ENCODE measurements at places on chromosomes 6 and 20.

GRCh38 chr20:56826306-56826704 lies 197.2 kb downstream of the TFAP2C start:
- no peak for DNase-seq

- no peak for DNase-seq
Observed at GRCh38 chr6:17932330-17932852, 55.0 kb downstream of the KIF13A start.

GRCh38 chr6:43669050-43669921 lies 18.3 kb downstream of the MRPS18A start:
- DNase-seq: no peak

GRCh38 chr20:63536997-63537524 lies at the start of gene PTK6:
Gene PTK6, minus strand, starts transcription at chr20:63537376. Its CDS starts 62 bp downstream, at chr20:63537314.
- peak; percentile 14 for DNase-seq

DNA sequence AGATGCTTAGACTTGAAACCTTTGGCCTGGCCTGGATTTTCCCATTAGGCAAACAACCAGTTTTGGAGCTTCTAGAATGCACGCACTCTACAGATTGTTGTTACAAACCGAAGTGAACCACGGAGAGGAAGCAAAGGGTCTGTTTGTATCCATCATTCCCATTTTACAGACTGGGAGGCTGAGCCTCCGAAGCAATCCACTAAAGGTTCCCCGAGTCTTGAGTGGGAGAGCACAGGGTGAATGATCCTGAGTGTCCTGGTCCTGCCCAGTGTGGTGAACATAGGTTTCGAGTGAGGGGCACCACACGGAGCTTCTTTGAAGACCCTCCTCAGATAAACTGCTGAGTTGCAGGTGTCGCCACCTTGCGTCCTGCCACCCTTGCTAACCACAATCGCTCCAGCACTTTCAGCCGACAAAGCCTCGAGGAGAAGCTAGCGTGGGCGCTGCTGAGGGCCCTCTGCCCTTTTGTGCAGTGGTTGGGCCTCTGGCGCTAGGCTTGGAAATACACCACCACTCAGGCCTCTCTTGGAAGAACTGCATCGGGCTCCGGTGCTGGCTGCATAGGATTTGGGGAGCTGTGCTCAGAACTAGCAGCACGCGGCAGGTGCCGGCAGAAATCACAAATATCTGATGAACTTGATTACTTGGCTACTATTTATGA lies 1.4 kb upstream of the PRDM13 start:
- no peak for DNase-seq

DNA sequence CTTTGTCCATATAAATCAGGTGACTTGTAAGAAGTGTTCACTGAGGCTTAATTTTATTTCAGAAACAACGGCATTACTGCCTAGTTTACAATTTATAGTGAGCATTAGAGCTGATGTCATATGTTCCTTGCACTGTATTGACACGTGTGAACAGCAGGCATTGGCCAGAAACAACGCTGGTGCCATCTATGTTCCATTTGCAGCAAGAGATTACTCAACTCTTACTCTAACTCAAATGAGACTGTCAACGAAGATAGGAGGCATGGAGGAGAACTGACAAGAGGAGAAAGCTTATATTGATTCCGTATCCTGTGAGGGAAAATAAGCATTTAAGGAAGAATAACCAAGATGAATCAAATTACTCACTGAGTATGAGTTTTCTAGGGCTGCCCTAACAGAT lies 48.4 kb downstream of the MTFR2 start:
- no peak for DNase-seq

DNA sequence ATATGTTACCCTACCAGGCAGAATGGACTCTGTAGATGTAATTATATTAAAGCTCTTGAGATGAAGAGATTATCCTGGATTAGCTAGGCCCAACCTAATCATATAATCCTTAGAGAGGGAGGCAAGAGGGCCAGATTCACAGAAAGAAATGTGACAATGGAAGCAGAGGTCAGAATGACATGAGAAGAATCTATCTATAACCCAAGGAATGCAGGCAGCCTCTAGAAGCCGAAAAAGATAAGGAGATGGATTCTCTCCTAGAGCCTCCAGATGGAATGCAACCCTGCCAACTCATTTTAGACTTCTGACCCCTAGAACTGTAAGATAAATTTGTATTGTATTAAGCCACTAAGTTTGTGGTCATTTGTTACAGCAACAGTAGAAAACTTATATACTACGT lies 12.3 kb downstream of the PXT1 start:
- DNase-seq: no peak

DNA sequence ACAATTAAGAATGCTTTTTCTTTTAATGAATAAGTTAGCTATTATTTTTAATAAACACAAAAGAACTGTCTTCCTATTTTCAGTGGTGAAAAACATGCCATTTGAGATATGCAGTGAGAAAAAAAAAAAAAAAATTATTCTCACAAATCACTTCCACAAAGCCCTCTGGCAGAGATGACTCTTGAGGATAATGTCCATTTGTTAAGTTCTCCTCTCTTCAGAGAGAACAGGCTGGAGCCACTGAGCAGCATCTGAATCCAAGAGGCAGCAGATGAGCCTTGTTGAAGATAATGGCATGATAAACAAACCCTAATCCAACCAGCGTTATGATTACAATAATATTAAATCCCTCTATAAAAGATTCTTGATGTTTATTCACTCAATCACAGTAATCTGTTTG lies 105.0 kb downstream of the PTPRK start:
- DNase-seq: no peak

GRCh38 chr6:107154131-107154800 lies 39.0 kb upstream of the BEND3 start:
- peak; percentile 66 for DNase-seq

DNA sequence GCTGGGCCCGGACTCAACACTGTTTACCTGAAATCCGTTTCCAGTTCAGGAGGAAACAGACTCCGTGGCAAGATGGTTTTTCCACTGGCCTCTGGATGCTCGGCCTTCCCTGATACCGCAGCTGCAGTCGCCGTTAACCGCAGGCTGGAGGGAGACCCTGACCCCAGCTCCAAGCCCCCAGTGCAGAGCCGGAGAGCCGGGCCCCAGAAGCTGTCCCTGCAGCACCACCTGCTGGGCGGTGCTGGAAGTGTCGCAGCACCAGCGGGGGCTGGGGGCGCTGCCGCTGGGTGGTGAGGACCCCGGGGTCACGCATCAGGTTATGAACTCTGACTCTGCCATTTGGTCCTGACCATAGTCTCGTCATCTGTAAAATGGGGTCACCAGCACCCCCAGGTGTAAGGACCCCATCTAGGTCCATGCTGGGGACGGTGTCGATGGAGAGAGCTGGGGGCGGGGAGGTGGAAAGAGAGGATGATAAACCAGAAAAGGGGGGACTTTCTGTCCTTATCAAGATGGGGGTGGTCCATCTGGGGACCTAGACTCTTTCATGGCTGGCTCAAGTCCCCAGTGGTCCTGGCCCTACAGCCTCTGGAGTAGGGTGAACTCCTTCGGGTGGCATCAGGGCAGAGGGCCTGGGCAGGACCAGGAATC lies 20.8 kb upstream of the CHRNA4 start:
- DNase-seq: peak; percentile 81

GRCh38 chr6:24296944-24297343 lies 60.9 kb downstream of the DCDC2 start:
- DNase-seq: no peak

DNA sequence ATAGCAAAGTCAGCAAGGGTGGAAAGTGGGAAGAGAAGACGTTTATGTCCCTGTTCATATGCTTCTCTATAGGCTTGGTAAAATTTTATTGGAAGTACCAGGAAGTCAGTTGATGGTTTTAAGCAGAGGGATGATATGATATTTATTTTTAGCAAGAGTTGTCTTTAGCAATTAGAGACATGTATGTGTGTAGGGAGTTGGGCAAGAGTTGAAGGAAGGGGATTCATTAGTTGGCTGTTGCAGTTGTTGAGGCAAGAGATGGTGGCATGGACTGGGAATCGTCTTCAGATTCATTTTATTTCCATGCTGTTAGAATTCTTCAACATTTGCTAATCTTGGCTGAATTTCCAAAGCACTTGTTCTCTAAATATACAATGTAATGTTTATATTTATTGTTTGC lies 85.6 kb downstream of the QKI start:
- DNase-seq: no peak

DNA sequence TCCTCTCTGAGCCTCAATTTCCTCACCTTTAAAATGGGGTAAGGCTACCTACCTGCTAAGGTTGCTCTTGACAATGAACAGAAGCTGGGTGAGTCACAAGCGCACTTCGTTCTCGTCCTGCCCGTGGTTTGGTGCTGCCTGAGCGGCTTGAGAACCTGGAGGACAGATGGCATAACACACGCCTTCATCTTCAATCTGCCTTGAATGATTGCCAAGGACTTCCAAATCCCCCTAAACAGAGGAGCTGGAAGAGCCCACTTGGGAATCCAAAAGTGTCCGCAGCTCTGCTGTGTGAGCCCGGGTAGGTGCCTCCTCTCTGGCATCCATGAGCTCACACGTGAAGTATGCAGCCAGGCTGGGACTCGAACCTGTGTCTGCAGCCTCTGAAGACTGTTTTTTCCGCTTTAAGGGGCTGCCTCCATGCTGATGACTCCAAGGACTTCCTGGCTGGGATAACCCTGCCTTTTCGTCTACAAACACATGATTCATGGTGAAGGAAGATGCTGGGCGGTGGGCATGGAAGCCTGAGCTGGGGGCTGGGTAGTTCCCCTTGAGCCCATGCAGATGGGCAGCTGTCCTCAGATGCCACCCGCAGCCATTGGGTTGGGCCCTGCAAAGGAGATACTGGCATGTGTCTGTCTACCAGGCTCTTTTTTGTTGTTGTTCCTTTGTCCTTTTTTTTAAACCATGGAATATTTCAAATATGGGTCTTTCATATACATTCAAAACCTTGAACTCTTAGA lies 25.3 kb upstream of the CSNK2A1 start:
- DNase-seq: no peak

GRCh38 chr6:51790946-51791345 lies 296.5 kb downstream of the PKHD1 start:
- DNase-seq: no peak

DNA sequence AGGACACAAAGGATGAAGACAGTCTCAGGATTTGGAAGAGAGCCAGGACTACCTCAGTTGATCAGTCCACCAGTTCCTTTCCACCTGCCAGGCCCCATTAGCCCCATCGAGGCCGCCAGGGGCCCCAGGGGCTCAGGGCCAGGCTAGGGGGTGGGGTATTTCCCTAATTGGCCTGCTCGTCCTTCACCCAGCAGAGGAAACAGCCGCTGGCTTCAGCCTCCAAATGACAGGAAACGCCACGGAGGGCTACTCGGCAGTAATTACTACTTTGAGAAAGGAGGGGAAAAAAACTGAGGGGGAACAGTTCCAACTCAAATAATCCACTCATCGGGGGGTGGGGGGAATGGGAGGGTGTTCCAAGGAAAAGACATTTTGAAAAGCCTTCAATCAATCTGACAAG lies 42.7 kb downstream of the MAFB start:
- no peak for DNase-seq

- no peak for DNase-seq
Observed at GRCh38 chr6:10309457-10310329, 105.2 kb downstream of the TFAP2A start.

DNA sequence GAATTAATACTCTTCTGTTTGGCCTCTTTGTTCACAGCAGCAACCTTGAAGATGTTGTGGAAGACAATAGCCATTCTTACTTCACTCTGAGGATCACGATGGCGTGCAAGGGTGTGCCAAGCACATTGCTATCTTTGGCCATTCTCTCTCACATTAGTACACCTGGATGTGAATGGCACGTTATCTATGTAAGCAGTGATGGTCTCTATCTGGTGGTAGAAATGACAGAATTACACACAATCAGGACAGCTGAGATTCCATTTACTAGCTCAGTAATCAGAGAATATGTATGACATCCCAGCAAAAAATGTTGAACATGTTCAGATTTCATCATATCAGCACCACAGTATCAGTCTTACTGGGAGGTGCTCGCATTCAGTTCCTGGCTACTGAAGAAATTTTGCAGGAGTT lies 116.2 kb downstream of the LCA5 start:
- DNase-seq: no peak

DNA sequence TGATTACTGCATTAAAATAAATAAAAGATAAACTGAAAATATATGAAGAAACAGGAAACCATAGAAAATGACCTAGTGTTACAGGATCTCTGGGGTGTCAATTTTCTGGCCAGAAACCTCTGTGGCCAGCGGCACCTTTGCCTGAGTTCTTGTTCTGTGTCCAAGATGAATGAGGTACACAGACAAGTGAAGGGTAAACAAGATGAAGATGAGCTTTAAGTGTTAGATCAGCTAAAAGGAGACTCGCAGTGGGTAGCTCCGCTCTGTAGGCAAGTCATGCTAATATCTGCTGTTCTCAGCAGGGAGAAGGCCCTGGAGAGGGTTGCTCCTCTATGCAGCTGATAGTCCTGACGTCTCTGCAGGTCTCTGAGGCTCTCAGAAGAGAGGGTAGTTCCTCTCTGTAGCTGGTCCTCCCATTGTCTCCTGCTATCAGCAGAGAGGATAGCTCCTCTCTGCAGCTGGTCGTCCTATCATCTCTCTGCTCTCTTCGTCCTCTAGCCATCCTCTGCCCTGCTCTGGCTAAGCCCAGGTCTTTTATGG lies 35.9 kb upstream of the TBC1D22B start:
- no peak for DNase-seq

DNA sequence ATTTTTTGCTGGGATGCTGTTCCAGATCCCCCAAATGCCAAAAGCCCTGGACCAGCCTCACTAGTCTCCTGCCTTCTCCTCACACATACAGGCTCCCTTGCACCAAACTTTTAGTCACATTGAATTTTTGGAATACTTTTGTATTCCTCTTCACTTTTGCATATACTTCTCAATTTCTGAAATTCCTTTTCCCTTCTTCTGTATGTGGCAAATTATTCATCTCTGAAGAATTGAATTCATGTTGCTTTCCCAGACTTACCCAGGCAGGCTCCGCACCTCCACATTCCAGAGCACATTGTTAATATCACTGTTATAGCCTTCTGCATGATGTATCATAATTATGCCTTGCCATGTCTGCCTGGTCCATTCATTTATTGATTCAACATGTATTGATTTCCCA lies 255.3 kb upstream of the POU3F2 start:
- DNase-seq: no peak

GRCh38 chr20:57301026-57301425 lies 28.6 kb upstream of the SPO11 start:
- no peak for DNase-seq

- DNase-seq: no peak
Observed at GRCh38 chr6:143325379-143326140, 124.9 kb downstream of the ADAT2 start.

GRCh38 chr6:168231393-168231957 lies 88.1 kb downstream of the DACT2 start:
- DNase-seq: no peak

DNA sequence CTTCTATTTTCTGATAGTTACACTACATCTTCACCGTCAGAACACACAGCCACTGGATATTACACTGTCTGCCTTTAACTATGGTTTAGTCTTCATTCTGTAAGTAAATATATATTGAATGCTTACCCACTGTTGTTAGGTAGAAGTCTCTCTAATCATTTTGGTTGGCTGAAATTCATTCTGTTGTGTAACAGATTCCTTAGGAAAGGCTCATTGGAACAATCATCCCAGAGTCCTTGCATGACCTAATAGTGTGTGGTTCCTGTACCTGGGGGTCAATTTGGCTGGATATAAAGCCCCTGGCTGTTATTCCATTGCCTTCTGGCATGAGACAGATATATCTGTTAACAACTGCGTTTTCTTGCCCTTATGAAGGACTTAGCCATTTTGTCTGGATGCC lies 9.9 kb downstream of the BLOC1S5 start:
- no peak for DNase-seq

GRCh38 chr20:37193821-37194220 lies 14.5 kb upstream of the MROH8 start:
- no peak for DNase-seq

GRCh38 chr6:46184114-46184513 lies 13.3 kb upstream of the ENPP5 start:
- no peak for DNase-seq

GRCh38 chr20:41393705-41394066 lies 27.1 kb upstream of the EMILIN3 start:
- DNase-seq: no peak
